ENCODE measurements at places on chromosomes 3 and 15. TPM values are rescaled to one million over a fixed set of nuclear protein-coding genes. Genes with fewer than 3 reads are reported as not detected.

The CDCP1 gene
- total RNA-seq: 1.6 TPM

- H3K4me1 ChIP-seq: peaks cover 28% of the 10 kb centered on the region
- no peak for DNase-seq
- H3K4me3 ChIP-seq: no peak overlapping the region
- H3K27ac ChIP-seq: no peak overlapping the region
- H3K27me3 ChIP-seq: no peaks in the 10 kb centered on the region
Observed at GRCh38 chr15:38847666-38848065, 283.1 kb upstream of the RASGRP1 start.

DNA sequence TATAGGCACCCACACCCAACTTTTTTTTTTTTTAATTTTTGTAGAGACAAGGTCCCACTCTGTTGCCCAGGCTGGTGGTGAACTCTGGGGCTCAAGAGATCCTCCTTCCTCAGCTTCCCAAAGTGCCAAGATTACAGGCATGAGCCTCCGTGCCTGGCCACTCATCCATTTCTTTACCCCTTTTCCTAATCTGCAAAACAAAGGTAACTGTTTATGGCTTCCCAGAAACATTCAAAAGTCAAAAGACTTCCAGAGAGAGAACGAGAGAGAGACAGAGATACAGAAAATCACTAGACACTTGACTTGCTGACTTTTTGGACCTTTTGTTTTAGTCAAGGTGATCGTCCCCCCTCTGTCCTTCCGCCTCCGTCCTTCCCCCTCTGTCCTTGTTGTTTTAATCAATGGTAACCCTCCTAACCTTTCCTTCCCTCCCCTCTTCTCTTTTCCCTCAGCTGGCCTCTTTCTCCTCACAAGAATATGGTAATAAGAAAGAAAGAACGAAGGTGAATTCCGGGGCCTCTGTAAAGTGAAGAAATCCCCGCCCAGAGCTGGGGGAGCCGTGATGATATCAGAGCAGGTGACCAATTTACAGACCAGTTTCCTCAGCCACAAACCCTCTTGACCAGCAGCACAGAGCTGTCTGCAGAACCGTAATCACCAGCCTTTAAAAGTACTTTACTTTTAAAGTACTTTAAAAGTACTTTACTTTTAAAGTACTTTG is 21.9 kb downstream of the KLHL6 start:
- H3K4me1 ChIP-seq: no peaks in the 10 kb centered on the region
- peak; percentile 48 for DNase-seq
- no peaks in the 10 kb centered on the region for H3K36me3 ChIP-seq
- peak overlapping the region; percentile 56 for H3K27ac ChIP-seq
- H3K4me3 ChIP-seq: no peak overlapping the region

DNA sequence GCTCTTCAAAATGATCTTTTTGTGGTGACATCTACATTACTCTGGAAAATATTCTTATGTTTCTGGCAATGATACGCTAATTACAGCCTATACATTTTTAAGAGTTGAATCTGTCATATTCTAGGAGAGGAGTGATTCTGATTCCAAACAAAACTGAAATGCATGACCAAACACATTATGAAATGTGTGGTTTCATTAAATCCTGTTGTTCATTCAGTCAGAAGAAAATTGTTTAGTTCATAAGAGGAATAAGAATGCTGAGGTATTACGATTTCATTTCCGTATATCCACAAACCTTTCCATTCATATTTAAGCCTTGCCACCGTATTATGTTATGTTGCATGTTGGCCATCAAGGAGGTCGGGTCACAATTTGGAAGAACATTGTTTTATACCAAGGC is 345.1 kb downstream of the FEZF2 start:
- no peaks in the 10 kb centered on the region for H3K27me3 ChIP-seq
- H3K36me3 ChIP-seq: no peaks in the 10 kb centered on the region
- no peak overlapping the region for H3K4me3 ChIP-seq
- no peak for DNase-seq
- no peaks in the 10 kb centered on the region for H3K4me1 ChIP-seq

DNA sequence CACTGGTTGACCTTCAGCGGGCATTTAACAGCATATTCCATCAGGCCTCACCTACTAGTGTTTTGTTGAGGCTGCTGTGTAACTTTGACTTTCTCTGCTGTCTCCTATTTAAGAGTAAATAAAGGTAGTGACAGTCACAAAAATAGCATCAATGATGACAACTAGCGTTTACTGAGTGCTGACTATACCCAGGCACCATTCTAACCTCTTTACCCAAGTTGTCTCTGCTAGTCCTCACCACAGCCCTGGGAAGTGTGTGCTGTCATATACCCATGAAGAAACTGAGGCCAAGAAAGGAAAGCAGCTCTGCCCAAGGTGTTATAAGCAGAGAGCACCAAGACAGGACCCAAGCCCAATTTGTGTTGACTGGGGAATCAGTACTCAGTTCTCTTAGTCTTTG is 286.4 kb upstream of the CTDSPL start:
- no peaks in the 10 kb centered on the region for H3K4me1 ChIP-seq
- no peak overlapping the region for H3K27ac ChIP-seq
- H3K4me3 ChIP-seq: no peak overlapping the region
- peaks cover 3% of the 10 kb centered on the region for H3K36me3 ChIP-seq
- H3K27me3 ChIP-seq: no peaks in the 10 kb centered on the region

All from lung (tissue), 17 donors.